ENCODE measurements at places on chromosomes 11 and 22.
A peak's percentile ranks its signal among the peaks of the same experiment; 100 is the strongest.

DNA sequence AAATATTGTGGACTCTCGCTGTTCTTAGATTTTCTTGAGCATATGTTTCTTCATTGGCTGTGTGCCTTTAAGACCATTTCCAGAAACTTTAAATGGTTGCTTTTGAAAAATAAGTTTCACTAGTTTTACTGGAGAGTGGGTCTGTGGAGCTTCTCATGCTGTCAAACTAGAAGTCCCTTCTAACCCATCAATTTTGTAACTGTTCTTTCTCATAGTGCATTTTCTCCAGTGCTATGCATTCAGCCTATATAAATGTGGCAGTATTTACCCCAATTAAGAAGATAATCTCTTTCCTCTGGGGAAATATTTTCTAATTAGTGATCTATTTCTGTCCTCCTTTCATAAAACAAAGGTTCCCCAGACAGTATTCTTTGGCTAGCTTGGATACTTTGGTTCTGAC lies 97.9 kb upstream of the RRM1 start:
- no peak for DNase-seq

DNA sequence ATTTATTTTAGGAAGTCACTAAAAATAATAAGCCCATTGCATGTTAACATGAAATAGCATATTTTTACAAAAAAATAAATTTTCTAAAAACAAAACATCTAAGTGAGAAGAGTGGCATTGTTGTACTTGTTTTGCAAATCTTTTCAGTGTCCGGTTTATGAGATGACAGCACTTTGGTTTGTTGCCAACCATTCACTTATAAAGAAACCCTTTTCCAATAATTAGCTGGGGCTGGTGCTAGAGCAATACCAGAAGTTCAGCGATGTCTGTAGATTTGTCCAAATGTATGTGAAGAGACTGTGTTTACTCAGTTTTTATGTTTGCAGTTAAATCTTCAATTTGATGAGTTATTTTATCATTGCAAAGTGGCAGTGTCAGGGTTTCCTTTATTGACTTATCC lies 22.1 kb upstream of the KRTAP5-7 start:
- no peak for DNase-seq

- no peak for DNase-seq
Observed at GRCh38 chr11:118088531-118088930, 1.8 kb upstream of the SMIM35 start.

GRCh38 chr11:88474655-88475054 lies 137.1 kb upstream of the CTSC start:
- DNase-seq = no peak

GRCh38 chr11:77287615-77288273 lies 13.7 kb downstream of the GDPD4 start:
- DNase-seq = no peak

- DNase-seq = no peak
Observed at GRCh38 chr11:2144544-2145248, 5.5 kb upstream of the IGF2 start.

DNA sequence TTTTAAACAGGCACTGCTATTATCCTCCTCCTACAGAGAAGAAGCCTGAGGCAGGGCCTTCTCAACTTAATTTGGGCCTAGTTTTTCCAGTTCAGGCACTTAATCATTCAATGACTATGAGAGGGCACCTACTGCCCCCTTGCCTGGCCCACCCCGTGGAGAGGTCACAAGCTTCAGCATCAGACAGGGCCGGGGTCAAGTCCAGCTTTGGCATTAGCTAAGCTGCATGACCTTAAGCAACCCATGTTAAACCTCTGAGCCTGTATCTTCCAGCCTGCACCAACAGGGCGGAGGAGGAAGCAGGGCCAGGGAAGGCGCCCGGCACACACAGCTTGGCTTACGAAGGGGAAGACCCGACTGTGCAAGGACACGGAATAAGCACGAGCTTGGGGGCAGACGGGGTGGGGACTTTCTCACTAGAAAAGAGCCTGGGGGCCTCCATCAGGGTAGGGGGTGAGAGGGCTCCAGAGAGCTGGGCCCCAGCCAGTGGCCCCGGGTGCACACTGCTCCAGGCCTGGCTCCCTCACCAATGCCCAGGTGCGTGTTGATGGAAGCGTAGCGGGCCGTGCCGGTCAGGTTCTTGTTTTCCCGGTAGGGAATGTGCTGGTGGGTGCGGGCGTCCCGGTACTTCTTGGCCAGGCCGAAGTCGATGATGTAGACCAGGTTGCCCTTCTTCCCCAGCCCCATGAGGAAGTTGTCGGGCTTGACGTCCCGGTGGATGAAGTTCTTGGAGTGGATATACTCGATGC lies 16.9 kb downstream of the CSNK1E start:
- no peak for DNase-seq

- no peak for DNase-seq
Observed at GRCh38 chr11:116840224-116840745, 2.9 kb upstream of the APOA1 start.

- no peak for DNase-seq
Observed at GRCh38 chr11:64754124-64754918, 5.5 kb downstream of the PYGM start.

DNA sequence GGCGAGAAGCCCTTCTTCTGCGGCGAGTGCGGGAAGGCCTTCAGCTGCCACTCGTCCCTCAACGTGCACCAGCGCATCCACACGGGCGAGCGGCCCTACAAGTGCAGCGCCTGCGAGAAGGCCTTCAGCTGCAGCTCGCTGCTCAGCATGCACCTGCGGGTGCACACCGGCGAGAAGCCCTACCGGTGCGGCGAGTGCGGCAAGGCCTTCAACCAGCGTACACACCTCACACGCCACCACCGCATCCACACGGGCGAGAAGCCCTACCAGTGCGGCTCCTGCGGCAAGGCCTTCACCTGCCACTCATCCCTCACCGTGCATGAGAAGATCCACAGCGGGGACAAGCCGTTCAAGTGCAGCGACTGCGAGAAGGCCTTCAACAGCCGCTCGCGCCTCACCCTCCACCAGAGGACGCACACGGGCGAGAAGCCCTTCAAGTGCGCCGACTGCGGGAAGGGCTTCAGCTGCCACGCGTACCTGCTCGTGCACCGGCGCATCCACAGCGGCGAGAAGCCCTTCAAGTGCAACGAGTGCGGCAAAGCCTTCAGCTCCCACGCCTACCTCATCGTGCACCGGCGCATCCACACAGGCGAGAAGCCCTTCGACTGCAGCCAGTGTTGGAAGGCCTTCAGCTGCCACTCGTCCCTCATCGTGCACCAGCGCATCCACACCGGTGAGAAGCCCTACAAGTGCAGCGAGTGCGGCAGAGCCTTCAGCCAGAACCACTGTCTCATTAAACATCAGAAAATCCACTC lies 12.2 kb downstream of the ZNF74 start:
- DNase-seq = no peak

- DNase-seq = no peak
Observed at GRCh38 chr11:85307366-85307765, 319.8 kb downstream of the DLG2 start.

GRCh38 chr11:5923427-5923776 lies 18.6 kb upstream of the OR56A3 start:
- DNase-seq = no peak

GRCh38 chr11:10400856-10401255 lies 54.2 kb upstream of the AMPD3 start:
- no peak for DNase-seq

GRCh38 chr11:74720596-74721478 lies 10.4 kb downstream of the CHRDL2 start:
- DNase-seq = no peak

- DNase-seq = peak; percentile 75
Observed at GRCh38 chr22:50314455-50315288, 7.2 kb upstream of the PLXNB2 start.

GRCh38 chr22:21942407-21943343 lies 10.0 kb downstream of the PPM1F start:
- DNase-seq = no peak

DNA sequence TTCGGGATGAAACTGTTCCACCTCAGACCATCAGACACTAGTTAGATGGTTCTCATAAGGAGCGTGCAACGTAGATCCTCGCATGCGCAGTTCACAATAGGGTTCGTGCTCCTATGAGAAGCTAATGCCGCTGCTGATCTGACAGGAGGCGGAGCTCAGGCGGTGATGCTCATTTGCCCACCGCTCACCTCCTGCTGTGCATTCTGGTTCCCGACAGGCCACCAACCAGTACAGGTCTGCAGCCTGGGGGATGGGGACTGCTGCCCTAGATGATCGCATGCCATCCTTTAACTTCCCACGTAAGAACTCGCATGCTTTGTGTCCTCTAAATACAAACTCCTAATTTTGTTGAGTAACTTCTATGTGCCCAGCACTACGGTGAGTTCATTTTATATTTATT lies 62.6 kb downstream of the EFCAB6 start:
- no peak for DNase-seq

DNA sequence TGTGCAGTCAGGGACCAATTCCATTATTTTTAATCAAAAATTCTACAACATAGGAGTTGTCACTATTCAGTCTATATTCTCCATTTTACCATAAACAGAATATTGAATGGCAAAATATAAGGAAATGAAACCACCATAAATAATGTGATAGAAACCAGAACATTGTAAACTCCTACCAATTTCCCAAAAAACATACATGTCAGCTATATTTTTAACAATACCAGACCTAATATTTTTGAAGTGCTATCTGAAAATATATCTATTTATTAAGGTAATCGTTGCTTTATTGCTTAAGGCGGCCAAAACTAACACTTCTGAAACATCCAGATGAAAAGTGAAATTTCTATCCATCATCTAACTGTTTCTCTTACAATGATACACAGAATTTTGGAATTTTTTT lies 123.0 kb upstream of the C11orf58 start:
- DNase-seq = no peak

DNA sequence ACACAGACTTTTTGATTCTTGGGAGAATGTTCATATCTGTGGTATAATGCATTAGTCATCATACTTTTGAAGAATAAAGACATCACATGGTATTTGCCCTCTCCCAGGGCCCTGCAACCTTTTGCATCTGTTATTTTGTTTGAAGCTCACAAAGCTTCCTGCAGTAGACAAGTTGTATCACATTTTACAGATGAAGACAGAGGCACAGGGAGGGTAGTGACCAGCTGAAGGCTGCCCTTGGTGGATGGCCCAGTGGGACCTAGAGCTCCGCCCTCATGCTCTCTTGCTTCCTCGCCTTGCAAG lies 66.4 kb downstream of the UBASH3B start:
- peak; percentile 33 for DNase-seq

GRCh38 chr11:35593143-35593542 lies 25.1 kb upstream of the FJX1 start:
- no peak for DNase-seq

- no peak for DNase-seq
Observed at GRCh38 chr11:32171445-32171844, 80.6 kb downstream of the RCN1 start.

DNA sequence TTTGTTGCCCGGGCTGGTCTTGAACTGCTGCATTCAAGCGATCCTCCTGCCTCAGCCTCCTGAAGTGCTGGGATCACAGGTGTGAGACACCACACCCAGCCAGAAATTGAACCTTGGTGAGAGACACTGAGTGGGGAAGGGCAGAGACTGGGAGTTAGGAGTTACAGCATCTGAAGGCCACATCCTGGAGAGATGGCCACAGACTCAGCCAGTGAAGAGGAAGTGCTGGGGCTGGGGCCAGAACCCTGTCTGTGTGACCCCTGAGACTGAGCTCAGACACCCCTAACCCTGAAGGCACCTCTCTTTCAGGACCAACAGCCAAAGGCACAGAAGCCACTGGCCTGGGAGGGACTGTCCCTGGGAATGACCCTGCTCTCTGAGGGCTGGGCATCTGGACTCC lies 33.8 kb downstream of the TXN2 start:
- DNase-seq = no peak

DNA sequence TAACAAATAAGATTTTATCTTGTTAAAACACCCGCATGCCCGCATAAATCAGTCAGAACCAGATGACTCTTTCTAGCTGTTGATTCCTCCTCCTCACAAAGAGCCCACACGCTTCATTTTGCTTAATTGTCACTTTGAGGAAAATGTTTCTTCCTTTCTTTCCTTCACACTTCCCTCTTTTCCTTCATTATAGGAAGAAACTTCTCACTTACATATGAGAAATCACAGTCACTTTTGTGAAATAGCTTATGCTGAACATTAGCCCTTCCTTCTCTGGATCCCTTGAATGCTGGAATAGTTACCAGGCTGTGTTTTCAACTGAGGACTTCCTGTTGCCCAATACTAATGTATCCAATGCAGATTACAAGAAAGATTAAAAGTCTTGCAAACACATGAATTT lies 5.8 kb downstream of the MS4A6E start:
- no peak for DNase-seq

DNA sequence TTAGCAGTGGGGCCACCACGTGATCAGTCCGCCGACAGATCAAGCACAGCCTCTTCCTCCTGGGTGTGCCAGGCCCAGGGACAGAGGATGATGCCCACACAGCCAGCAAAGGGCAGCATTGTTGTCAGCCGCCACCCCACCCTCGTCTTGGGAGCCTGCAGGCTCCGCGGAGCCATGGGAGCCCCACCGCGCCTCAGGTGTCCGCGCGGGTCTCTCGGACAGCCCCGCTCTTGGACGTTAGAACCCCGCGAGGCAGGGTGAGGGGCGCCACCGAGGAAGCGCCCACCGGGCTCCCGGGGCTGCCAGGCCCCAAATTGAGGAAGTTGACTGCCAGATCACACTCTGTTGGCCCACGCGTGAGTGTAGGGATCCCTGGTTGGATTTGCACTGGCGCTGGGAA lies 83.9 kb upstream of the MS4A8 start:
- no peak for DNase-seq

DNA sequence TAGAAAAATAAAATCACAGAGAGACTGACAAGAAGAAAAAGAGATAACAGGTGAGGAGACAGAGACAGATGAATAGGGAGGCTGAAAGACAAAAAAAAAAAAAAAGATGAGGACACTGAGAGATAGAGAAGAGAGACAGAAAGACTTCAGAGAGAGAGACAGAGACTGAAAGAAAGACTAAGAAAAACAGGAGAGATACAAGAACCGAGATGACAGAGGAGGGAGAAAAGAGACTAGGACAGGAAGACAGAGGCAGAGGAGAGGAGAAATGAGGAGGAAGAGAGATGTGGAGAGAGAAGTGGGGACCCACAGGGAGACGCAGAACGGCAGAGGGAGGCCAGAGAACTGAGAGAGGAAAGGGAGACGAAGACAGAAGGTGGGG lies 771 bp downstream of the GPR83 start:
- no peak for DNase-seq
